CD8-positive, alpha-beta memory T cell (primary cell): ENCODE measurements at places on chromosomes 3 and 15. TPM values are rescaled to one million over a fixed set of nuclear protein-coding genes. Genes with fewer than 3 reads are reported as not detected.

GRCh38 chr3:196063971-196064370 lies 17.9 kb downstream of the TFRC start:
- no peaks in the 10 kb centered on the region for H3K27me3 ChIP-seq
- H3K4me1 ChIP-seq, result no peaks in the 10 kb centered on the region
- no peak for DNase-seq
- no peak overlapping the region for H3K4me3 ChIP-seq
- no peak overlapping the region for H3K27ac ChIP-seq

- no peak overlapping the region for H3K27ac ChIP-seq
- H3K36me3 ChIP-seq, result no peaks in the 10 kb centered on the region
These were observed 433.1 kb upstream of the RBMS3 start for GRCh38 chr3:28847736-28848135.

DNA sequence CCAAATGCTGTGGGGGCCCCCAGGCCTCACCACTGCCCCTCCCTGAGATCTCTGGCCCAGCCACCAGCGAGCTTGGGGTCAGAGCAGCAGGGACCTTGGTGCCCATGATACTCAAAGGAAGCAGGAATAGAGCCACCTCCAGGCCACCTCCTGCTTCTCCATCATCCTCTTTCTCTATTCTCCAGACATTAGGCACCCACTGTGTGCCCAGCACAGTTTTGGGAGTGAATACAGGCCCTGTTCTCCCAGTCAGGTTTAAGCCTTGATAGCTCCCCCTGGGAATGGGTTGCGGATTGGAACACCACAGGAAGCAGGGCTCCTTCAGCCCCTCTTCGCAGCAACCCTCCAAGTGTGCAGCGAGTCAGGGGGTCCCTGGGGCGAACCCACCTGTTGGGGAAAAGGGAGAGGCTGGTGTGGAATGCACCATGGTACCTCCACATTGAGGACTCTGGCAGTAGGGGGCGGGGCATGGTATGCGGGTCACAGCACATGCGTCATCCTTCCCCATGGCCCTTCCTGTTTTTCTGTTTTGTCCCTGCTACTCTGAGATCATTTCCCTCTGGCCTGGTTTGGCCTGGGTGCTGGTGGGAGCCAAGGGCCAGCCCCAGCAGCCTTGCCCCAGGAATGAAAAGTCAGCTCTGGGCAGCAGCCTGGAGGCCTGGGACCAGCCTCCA lies 14.2 kb upstream of the SEMA3B start:
- H3K27me3 ChIP-seq, result no peaks in the 10 kb centered on the region
- H3K36me3 ChIP-seq, result peaks cover 58% of the 10 kb centered on the region
- no peak overlapping the region for H3K27ac ChIP-seq
- H3K4me3 ChIP-seq, result no peak overlapping the region
- H3K4me1 ChIP-seq, result peaks cover 32% of the 10 kb centered on the region

DNA sequence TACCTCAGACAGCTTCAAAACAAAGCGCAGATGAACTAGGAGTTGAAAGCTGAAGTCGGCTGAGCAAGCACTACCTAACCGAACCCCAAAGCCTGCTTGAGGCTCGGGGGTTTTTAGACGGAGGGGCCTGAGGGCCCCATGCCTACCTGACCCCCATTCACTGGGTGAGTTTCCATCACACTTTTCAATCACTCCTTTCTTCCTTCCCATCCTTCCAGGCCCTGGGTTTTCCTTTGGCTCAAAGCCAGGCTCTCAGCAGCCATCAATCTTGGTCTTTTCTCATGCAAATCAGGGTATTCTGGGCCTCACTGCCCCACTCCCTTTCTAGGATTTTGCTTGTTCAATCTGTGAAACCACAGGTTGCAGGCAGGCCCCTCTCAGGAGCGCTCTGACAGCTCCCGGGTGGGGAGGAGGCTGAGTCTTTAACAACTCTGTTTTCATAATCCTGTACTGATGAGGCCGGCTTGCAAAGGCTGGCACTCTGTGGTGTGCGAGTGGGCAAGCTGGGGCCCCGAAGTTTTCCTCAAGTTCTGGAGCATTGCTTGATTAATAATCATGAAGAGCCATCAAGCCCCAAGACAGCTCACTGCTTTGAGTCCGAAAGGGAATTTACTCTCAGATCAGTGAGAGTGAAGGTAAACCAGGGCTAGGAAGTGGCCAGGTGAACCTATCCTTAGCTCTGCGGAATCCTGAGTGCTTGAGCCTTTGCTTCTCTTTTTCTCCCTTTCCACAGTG lies 97.6 kb downstream of the FRMD4B start:
- H3K36me3 ChIP-seq, result no peaks in the 10 kb centered on the region
- no peaks in the 10 kb centered on the region for H3K27me3 ChIP-seq
- no peak overlapping the region for H3K4me3 ChIP-seq
- no peak for DNase-seq
- no peak overlapping the region for H3K27ac ChIP-seq
- H3K4me1 ChIP-seq, result peaks cover 7% of the 10 kb centered on the region

The TMEM207 gene
- total RNA-seq, result not detected

The OR5H2 gene
- total RNA-seq, result not detected

The CHRM5 gene
- total RNA-seq, result not detected

The CCDC191 gene
- total RNA-seq, result 1.4 TPM

DNA sequence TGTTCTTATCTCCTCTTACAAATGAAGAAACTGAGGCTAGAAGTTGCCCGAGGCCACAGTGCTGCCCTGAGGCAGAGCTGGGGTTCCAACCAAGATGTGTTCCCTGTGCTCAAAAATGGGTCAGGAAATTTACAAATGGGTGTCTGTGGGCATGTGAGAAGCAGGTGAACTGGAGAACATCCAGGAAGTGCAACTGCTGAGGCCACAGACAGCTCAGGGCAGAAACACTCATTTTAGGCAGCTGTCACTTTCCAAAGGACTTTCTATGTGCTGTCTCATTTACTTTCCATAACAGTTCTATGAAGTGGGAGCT lies 47.2 kb upstream of the ATP2B2 start:
- no peak overlapping the region for H3K27ac ChIP-seq
- no peak overlapping the region for H3K4me3 ChIP-seq
- H3K36me3 ChIP-seq, result no peaks in the 10 kb centered on the region

DNA sequence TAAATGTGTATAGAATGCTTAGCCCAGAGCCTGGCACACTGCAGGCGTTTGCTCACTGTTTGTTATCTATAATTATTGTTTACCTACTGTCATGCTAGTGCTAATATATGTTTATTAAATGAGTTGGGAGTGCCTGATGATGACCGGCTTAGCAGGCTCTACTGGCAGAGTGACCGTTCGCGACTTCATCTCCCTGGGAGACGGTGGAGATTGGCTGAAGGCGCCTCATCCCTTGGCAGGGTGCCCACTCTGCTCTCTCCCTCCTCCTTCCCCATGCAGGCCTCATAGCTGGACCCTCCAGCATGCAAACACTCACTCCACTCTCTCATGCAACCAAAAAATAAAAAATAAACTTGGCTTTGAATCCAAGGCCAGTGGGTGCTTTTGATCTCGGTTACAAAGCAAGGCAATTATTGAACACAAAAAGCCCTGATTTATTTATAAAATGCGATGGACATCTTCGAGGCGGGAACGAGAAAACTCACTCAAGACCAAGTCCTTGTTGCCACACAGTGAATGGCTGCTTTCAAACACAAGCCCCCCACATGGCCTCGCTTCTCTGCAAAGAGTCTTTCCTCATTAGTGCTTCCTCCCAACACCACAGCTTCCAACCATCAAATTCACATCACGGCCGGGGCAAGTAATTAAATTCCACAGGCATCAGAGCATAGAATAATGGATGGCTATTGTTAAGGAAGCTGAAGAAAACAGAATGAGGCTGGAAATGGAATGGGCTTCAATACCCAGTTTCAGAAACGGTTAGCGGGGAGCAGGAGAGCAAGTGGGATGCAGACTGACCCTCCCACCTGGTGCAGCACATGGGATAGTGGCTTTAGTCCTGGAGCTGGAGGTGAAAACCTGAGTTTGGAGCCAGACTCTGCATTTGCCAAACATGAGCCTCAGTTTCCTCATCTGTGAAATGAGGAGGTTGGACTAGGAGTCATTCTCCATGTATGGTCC lies 135.7 kb upstream of the RAD18 start:
- no peak overlapping the region for H3K27ac ChIP-seq
- H3K4me3 ChIP-seq, result no peak overlapping the region
- no peaks in the 10 kb centered on the region for H3K27me3 ChIP-seq
- H3K36me3 ChIP-seq, result no peaks in the 10 kb centered on the region

GRCh38 chr15:56337084-56337725 lies 28.0 kb upstream of the TEX9 start:
- DNase-seq, result no peak
- no peaks in the 10 kb centered on the region for H3K36me3 ChIP-seq
- H3K27me3 ChIP-seq, result no peaks in the 10 kb centered on the region
- H3K4me3 ChIP-seq, result no peak overlapping the region

GRCh38 chr3:171309906-171310359 lies 150.3 kb downstream of the TNIK start:
- no peak overlapping the region for H3K27ac ChIP-seq
- DNase-seq, result no peak
- no peaks in the 10 kb centered on the region for H3K27me3 ChIP-seq
- H3K4me1 ChIP-seq, result peaks cover 15% of the 10 kb centered on the region
- no peaks in the 10 kb centered on the region for H3K36me3 ChIP-seq
- no peak overlapping the region for H3K4me3 ChIP-seq

The TRIM42 gene
- total RNA-seq, result not detected

The GP9 gene
- total RNA-seq, result not detected

DNA sequence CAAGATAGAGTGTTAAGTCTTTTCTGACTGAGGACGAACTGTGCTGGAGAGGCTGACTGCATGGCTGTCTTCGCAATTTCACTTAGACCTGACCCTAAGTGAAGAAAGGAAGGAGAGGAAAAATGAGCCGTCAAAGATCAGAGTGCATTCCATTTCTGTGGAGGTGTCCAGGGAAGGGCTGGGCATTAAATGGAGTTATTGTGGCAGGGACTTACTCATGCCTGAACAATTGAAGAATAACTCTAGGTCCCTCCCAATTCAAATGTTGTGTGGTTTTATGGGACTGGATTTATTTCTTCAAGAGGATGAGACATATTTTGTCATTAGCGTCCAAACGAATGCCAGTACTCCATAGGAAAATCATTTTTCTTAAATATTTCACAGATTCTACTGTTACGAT lies 187.3 kb upstream of the CFAP20DC start:
- no peak overlapping the region for H3K27ac ChIP-seq
- H3K27me3 ChIP-seq, result no peaks in the 10 kb centered on the region

The SPTSSB gene
- not detected for total RNA-seq

The ANKRD63 gene
- total RNA-seq, result not detected

- H3K4me1 ChIP-seq, result no peaks in the 10 kb centered on the region
- no peaks in the 10 kb centered on the region for H3K36me3 ChIP-seq
- H3K4me3 ChIP-seq, result no peak overlapping the region
These were observed 179.8 kb downstream of the SNRPN start for GRCh38 chr15:25134546-25134945.

GRCh38 chr3:134330883-134331810 lies 43.1 kb downstream of the AMOTL2 start:
- H3K27me3 ChIP-seq, result peaks cover 5% of the 10 kb centered on the region
- no peak overlapping the region for H3K4me3 ChIP-seq
- no peak overlapping the region for H3K27ac ChIP-seq
- no peak for DNase-seq
- H3K4me1 ChIP-seq, result no peaks in the 10 kb centered on the region

- DNase-seq, result no peak
- no peak overlapping the region for H3K27ac ChIP-seq
- no peaks in the 10 kb centered on the region for H3K4me1 ChIP-seq
- no peak overlapping the region for H3K4me3 ChIP-seq
These were observed 129.1 kb downstream of the ZNF621 start for GRCh38 chr3:40653878-40654277.

DNA sequence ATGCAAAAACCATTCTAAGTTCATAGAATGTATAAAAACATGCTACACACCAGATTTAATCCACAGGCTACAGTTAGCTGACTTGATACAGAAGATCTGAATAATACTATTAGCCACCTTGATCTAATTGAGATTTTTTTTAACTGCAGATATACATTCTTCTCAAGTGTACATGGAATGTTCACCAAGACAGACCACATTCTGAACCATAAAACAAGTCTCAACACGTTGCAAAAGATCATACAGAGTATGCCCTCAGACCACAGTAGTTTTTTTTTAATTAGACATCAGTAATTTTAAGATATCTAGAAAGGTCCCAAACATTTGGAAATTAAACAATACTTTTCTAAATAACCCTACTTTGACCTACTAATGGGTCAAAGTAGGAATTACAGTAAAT lies 83.3 kb downstream of the FGF7 start:
- DNase-seq, result no peak
- no peaks in the 10 kb centered on the region for H3K4me1 ChIP-seq
- no peak overlapping the region for H3K27ac ChIP-seq
- H3K27me3 ChIP-seq, result no peaks in the 10 kb centered on the region
- no peaks in the 10 kb centered on the region for H3K36me3 ChIP-seq

GRCh38 chr3:171809611-171809860 lies 747 bp downstream of the PLD1 start:
- peaks cover 10% of the 10 kb centered on the region for H3K4me1 ChIP-seq
- H3K27ac ChIP-seq, result peak overlapping the region; percentile 70

DNA sequence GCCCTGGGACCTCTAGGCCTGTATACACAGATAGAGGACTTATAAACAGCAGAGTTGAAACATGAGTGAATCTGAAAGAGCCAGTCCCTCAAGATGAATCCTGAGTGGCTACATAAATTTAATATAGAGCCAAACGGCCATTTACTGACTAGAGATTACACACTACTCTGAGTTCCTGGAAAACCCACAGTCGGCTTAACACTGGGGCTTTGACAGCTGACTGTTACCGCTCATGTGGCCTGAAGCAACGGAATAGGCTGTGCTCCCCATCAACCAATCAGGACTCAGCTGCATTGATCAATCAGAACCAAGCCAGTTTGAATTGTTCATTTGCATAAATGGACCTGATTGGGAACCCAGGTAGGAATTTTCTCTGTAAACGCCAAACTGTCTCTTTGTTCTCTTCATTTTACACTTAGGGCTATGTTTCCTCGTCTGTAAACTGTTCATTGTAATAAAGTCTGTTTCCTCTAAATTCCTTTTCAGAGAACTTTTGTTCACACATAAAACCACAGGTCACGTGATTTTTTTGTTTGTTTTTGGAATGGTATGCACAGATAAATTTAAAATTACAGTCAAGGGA lies 40.5 kb downstream of the CCNL1 start:
- no peak overlapping the region for H3K4me3 ChIP-seq
- H3K36me3 ChIP-seq, result no peaks in the 10 kb centered on the region
- no peak for DNase-seq
- peaks cover 4% of the 10 kb centered on the region for H3K4me1 ChIP-seq
- no peak overlapping the region for H3K27ac ChIP-seq

- no peaks in the 10 kb centered on the region for H3K27me3 ChIP-seq
- no peak overlapping the region for H3K4me3 ChIP-seq
- no peak overlapping the region for H3K27ac ChIP-seq
- no peaks in the 10 kb centered on the region for H3K4me1 ChIP-seq
- no peaks in the 10 kb centered on the region for H3K36me3 ChIP-seq
These were observed 9.1 kb upstream of the LIPH start for GRCh38 chr3:185561374-185561943.
